ENCODE measurements at places on chromosomes 4 and X.

DNA sequence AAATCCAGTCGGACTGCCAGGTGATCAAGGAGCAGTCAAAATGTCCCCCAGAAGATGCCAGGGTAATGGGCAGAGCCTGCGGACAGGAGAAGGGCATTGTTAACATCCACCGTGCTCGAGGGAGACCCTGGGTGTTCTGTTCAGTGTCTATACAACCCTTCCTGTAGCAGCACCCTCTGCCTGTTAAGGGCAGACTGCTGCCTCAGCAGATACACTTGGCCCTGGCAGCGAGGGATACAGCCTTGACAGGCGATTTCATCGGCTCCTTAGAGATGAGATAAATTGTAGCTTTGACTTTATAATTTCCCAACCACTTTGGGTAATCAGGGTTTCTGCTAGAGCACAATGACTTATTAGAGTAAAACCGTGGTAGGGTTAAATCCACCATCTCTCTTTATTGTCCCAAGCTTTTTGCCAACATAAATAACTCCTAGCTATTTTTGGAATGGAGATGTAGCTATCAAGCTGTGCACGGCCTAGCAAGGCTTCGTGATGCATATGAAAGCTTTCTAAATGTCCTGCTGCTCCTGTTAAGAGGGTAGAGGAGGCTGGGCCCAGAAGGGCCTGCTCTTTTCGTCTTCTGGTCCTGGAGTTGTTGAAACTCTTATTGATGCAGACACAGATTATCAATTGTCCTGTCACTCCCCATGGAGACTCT, 195.9 kb downstream of the CPEB2 start:
- peak; percentile 59 for DNase-seq

- DNase-seq, result no peak
Observed at GRCh38 chr4:165217325-165217724, 10.0 kb downstream of the KLHL2 start.

DNA sequence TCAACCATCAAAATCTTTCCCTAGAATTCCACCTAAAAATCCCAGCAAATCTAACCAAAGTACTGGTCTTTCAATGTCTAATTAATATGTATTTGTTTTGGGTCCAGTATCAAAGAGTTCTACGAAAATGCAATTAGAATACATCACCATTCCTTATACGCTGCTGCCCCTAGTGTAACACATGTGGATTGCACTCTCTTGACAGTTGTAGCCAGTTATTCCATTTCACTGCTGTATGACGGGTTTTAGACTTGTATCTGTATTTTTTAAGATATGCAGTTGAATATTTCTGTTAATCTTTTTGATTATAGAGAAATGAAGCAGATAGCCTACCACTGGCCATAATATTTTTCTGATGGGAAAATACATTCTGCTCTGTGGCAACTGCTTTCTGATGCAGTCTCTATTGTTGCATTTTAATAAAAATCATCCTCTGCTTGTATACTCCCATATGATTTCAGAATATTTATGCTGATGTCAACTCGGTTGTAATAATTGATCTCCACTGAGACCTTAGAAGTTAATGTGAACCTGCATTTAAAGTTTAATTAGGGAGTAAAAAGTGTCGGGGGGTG, 17.1 kb upstream of the PAGE2B start:
- peak; percentile 1 for DNase-seq

- peak; percentile 18 for DNase-seq
Observed at GRCh38 chr4:93710101-93710846, 118.3 kb upstream of the ATOH1 start.

DNA sequence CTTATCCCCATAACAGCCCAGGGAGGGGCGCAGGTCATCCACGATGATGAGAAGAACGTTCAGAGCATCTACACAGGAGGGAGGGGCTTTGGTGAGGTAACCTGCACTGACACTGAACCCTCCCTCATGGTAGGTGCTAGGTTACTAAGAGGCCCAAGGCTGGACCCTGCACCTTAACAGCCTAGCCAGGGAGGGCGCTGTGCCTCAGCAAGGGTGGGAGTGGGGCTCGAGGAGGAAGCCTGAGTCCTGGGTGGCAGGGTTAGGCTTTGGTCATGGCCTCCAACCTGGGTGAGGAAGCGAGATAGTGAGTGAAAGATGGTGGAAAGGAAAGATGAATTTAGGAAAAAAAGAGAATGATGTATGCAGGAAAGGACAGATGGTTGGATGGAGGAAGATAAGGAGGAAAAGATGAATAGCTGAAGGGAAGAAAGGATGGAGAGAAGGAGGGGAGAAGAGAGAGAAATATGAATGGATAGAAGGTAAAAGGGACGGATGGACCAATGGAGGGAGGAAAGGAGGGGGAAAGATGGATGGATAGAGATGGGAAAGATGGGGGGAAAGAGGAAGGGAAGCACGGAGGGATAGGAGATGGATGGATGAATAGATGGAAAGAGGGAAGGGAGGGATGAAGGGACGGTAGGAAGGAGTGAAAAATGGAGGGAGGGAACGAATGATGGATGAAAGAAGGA, 736 bp downstream of the IDS start:
- DNase-seq, result no peak

DNA sequence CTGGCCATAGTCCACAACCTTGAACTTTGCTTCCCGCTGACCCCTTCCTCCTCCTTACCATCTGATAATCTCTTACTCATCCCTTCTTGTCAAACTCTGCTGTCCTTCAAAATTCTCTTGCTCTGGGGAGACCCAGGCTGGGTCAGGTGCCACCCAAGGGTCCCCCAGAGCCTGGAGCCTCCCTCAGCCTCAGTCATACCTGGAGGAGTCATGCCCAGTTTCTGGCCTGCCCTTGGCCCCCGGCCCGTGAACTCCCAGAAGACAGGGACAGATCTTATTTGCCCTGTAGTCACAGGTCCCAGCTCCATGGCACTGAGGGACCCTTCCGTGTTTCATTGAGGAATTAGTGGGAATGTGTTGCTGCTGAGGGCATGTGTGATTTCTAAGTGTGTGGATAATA, 4.7 kb upstream of the GPR78 start:
- DNase-seq, result no peak

DNA sequence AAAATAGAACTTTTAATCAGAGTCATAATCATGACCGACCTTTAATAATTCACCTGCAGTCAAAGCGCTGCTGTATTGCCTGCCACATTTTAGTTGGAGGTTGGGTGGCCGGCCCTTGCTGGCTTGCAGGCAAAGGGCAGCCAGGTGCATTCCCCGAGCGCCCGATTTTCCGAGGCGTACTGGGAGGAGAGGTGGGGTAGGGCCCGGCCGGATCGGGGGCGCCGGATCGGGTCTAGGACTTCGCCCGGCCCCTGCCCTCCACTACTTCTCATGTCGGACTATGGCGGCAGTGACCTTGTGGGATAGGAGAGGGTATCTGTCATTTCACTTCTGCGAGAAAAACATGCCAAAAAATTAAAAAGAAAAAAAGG, 2.5 kb upstream of the RS1 start:
- DNase-seq, result no peak

DNA sequence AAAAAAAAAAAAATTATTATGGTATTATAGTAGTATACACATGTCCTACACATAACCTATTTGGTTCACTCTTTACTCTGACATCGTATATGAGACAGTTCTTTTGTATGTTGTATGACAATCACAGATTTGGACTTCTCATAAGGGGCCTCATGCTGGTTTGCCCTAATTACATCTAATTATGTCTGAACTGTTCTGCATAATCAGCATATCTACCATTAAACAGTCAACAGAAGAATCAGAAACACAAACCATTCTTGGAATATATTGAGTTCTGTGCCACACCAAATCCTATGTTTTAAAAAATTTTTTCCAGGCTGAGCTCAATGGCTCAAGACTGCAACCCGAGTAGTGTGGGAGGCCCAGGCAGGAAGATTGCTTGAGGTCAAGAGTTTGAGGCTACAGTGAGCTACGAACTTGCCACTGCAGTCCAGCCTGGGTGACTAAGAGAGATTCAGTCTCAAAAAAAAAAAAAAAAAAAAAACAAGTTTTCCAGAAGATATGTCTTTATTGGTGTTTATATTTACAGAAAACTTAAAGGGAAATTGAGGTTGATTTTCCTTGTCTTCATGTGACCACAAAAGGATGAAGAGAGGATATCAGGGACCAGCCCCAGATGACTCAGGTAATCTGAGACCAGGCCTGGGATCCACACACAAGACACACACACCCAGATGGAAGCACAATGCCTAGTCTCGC, 22.2 kb downstream of the TRIM61 start:
- no peak for DNase-seq

- DNase-seq, result no peak
Observed at GRCh38 chr4:184750926-184751584, 17.2 kb upstream of the CENPU start.
